CD8-positive, alpha-beta T cell (primary cell): ENCODE measurements at places on chromosomes 6 and 20.

DNA sequence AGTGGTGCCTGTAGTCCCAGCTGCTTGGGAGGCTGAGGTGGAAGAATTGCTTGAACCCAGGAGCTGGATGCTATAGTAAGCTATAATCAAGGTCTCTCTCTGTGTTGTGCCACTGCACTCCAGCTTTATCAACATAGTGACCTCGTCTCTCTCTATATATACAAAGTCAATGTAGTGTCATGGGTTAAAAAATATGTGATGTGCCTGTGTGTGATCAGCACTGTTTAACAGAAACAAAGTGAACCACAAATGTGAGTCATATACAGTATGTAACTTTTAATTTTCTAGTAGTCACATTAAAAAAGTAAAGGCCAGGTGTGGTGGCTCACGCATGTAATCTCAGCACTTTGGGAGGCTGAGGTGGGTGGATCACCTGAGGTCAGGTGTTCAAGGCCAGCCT, 85.3 kb upstream of the RNF24 start:
- DNase-seq: no peak

DNA sequence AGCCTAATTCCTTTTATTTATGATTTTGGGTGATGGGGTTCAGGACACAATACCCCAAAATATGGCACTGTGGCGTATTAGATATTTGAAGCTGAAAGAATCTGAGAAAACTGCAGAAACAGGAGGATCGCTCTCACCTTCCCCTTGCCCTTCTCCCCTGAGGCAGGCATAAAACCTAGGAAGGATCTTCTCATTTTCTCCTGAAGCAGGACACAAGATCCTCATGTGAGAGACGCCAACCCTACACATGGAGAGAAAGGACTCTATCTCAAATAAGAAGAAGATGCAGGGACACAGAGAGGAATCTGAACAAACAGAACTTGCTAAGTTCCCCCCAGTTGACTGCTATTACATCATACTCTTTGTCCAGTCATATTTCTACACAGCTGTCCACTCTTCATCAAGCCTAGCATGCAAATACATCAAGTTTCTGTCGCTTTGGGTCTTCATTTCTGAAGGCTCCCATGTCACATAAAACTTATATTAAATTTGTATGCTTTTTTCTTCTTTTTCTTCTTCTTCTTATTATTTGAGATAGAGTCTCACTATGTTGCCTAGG, 109.0 kb downstream of the DTNBP1 start:
- DNase-seq: no peak

DNA sequence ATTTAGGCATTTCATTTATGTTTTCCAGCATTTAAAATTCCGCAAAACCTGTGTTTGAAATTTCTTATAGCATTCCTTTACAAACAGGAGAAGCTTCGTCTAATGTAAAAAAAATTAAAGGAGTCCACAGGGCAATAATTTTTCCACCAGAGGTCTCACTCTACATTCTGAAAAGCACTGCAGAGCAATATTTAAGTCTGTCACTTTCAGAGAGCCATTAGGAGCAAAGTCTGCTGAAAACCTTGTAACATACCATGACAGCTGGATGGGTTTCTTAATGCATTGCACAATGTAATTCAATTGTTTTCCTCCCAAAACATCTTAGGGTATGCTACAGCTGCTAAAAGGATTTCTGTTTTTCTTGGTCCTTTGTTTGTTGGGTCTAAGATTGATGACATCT, 18.0 kb downstream of the BAG2 start:
- DNase-seq: no peak

- no peak for DNase-seq
These were observed 12.8 kb upstream of the SLC4A11 start for GRCh38 chr20:3251806-3252205.

GRCh38 chr6:72972579-72972978, 252.7 kb downstream of the KHDC1L start:
- no peak for DNase-seq

GRCh38 chr6:53634184-53634631, 31.3 kb downstream of the KLHL31 start:
- no peak for DNase-seq

DNA sequence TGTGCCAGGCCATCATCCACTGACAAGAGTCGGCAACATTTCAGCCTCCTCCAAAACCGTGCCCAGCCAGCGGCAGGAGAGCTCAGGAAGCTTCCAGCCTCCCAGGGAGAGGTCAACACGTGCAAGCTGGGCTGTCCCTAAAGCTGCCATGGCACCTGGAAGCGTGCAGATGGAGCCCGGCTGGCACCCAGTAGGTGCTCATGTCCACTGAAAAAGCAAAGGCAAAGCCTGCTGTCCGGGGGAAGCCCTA, 14.4 kb upstream of the TLDC2 start:
- DNase-seq: no peak

GRCh38 chr6:137165375-137166246, 7.8 kb downstream of the IL22RA2 start:
- peak; percentile 52 for DNase-seq
